ENCODE measurements at places on chromosomes 5 and 9. TPM values are rescaled to one million over a fixed set of nuclear protein-coding genes. Genes with fewer than 3 reads are reported as not detected.

DNA sequence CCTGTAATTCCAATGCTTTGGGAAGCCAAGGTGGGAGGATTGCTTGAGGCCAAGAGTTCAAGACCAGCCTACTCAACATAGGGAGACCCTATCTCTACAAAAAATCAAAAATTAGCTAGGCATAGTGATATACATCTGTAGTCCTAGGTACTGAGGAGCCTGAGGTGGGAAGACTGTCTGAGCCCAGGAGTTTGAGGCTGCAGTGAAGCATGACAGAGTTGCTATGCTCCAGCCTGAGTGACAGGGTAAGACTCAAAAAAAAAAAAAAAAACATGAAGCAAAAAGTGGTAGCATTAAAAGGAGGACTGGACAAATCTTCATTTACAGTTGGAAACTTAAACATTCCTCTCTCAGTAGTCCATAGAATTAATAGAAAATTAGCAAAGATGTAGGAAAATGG, 9.8 kb downstream of the CCNG1 start:
- DNase-seq, result no peak
- H3K4me1 ChIP-seq, result no peaks in the 10 kb centered on the region
- peaks cover 45% of the 10 kb centered on the region for H3K36me3 ChIP-seq

GRCh38 chr9:89177944-89178829, at the start of gene SHC3:
Gene SHC3 (minus strand): TSS chr9:89178818. CDS start chr9:89178460, 358 bp downstream.
- peak within 1 kb of the TSS; percentile 68 for H3K4me3 ChIP-seq
- no peaks in the 10 kb centered on the region for H3K36me3 ChIP-seq
- DNase-seq, result no peak
- H3K27me3 ChIP-seq, result peaks cover 11% of the 10 kb centered on the region
- peak within 1 kb of the TSS; percentile 59 for H3K27ac ChIP-seq
- H3K4me1 ChIP-seq, result peaks cover 31% of the 10 kb centered on the region

DNA sequence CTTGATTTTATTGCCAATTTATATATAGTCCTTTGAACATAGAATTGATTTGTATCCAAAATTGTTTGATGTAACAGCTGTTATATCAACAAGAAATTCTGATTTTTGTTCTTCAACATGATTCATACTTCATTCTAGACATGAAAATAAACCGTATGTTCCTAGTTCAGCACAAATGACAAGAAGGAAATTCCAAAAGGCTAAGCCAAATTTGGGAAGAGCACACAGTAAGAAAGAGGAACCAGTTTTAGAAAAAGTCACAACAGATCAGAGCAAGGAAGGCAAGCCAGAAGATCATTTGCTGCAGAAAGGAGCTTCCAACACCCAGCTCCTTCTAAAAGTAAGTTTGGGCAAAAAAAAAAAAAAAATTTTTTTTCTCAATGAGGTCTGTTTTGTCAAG, 65.0 kb upstream of the MCCC2 start:
- DNase-seq, result no peak
- H3K4me1 ChIP-seq, result no peaks in the 10 kb centered on the region
- peaks cover 34% of the 10 kb centered on the region for H3K36me3 ChIP-seq
- H3K27ac ChIP-seq, result no peak overlapping the region
- no peaks in the 10 kb centered on the region for H3K27me3 ChIP-seq
- no peak overlapping the region for H3K4me3 ChIP-seq

DNA sequence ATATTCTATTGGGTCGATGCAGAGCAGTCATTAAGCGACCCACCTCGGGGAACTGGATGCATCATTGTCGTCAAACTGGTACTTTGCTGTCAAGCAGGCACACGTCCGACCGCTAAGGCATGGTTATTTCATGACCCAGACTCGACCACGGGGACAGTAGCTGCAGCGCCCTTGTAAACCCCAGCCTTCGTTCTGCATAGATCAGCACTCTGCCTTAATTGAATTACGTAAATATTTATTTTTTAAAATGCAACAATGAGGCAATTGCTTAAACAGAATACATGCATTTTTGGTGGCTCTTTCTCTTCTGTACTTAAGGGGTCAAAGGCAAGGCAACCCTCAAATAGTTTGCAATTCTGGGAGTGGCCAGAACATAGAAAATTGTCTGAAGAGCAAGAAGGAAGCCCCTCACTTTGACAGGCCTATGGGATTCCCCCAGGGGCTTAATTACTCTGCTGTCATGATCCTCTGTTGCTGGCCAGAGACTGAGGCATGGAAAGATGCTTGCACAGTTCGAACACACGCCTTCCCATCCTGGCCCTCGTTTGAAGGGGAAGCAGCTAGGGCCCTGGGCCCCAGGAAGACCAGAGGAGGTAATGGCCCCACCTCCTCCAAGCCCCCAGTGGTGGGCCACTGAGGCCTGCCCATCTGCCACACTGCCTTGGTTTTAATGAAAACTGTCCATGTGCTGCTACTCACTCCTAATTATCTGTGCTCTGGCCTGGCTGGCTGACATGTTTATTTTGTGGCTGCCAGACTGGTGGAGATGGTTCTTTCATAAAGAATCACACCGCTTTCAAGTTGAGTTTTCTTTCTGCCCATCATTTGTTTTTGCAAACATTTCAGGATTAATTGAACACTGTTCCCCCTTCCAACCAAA, 169.7 kb upstream of the MAST4 start:
- DNase-seq, result no peak
- no peaks in the 10 kb centered on the region for H3K4me1 ChIP-seq
- no peaks in the 10 kb centered on the region for H3K27me3 ChIP-seq
- no peak overlapping the region for H3K4me3 ChIP-seq
- no peak overlapping the region for H3K27ac ChIP-seq

GRCh38 chr9:124239249-124240073, 18.3 kb upstream of the NEK6 start:
- H3K4me1 ChIP-seq, result peaks cover 7% of the 10 kb centered on the region
- DNase-seq, result no peak
- H3K27ac ChIP-seq, result no peak overlapping the region
- no peaks in the 10 kb centered on the region for H3K36me3 ChIP-seq
- no peak overlapping the region for H3K4me3 ChIP-seq

- no peaks in the 10 kb centered on the region for H3K36me3 ChIP-seq
- H3K4me1 ChIP-seq, result no peaks in the 10 kb centered on the region
These were observed 45.9 kb upstream of the VPS13A start for GRCh38 chr9:77131399-77131798.

GRCh38 chr5:178404987-178405386, 172.4 kb upstream of the PHYKPL start:
- no peaks in the 10 kb centered on the region for H3K4me1 ChIP-seq
- H3K4me3 ChIP-seq, result no peak overlapping the region
- H3K27ac ChIP-seq, result no peak overlapping the region
- DNase-seq, result no peak
- H3K36me3 ChIP-seq, result no peaks in the 10 kb centered on the region

- no peaks in the 10 kb centered on the region for H3K27me3 ChIP-seq
- no peak for DNase-seq
- no peak overlapping the region for H3K27ac ChIP-seq
- H3K4me3 ChIP-seq, result no peak overlapping the region
These were observed 21.5 kb downstream of the GABBR2 start for GRCh38 chr9:98686961-98687855.

DNA sequence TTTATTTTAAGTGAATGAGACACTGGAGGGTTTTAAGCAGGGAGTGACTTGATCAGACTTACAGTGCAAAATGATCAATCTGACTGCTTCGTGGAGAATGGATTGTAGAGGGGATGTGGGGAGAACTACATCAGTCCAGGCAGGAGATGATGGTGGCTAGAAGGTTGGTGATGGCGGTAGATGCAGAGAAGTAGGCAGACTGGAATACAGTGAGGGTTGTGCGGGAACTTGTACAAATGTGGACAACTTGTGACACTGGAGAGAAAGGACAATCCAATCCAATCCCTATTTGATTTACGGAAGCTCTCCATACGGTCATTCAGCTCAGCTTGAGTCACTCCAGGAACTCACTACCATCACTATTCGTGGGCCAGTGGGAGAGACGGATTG, 593 bp downstream of the TIGD6 start:
- H3K36me3 ChIP-seq, result peaks cover 3% of the 10 kb centered on the region
- peak overlapping the region; percentile 85 for H3K4me3 ChIP-seq
- H3K27ac ChIP-seq, result peak overlapping the region; percentile 85
- peaks cover 8% of the 10 kb centered on the region for H3K4me1 ChIP-seq
- DNase-seq, result no peak

GRCh38 chr9:24620741-24621140, 75.0 kb upstream of the IZUMO3 start:
- no peak overlapping the region for H3K4me3 ChIP-seq
- H3K36me3 ChIP-seq, result no peaks in the 10 kb centered on the region
- H3K4me1 ChIP-seq, result no peaks in the 10 kb centered on the region
- no peaks in the 10 kb centered on the region for H3K27me3 ChIP-seq
- DNase-seq, result no peak

- H3K4me3 ChIP-seq, result no peak overlapping the region
- H3K27me3 ChIP-seq, result no peaks in the 10 kb centered on the region
- DNase-seq, result no peak
These were observed 47.4 kb downstream of the GOLPH3 start for GRCh38 chr5:32126691-32127090.

DNA sequence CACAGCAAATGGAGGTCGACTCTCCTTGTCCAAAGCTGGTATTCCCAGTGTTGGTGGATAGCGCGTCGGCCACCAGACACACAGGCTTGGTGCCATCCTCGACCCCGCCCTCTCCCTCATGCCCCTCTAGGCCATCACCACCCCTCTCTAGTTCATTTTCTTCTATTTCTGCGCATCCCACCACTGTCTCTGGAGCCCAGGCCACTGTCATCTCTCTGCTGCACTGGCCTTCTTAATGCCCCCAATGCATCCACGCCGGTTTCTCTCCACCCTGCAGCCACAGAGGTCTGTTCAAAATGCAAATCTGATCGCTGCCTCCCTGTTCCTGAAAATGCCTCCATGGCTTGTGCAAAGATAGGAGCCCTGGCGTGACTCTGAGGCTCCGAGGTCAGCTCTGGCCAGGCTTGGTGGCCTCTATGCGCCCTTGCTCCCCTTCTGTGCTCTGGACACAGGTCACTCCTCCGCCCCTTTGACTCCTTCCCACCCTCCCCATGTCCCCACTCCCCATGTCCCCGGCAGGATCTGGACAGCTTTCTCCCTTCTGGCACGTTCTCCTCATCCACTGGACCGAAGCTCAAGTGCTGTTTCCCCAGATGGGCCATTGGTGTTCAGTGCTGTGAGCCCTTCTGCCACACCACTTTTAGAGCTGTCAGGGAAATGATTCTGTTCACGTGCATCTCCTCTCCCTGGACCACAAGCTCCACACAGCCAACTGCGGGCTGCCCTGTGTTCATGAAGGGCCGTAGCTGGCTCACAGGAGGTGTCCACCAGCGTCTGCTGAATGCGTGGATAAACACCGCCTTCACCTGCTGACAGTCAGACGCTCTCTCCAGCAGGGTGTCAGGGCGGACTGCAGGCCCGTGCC, 59.5 kb upstream of the RNF130 start:
- no peak for DNase-seq
- H3K36me3 ChIP-seq, result no peaks in the 10 kb centered on the region
- H3K4me3 ChIP-seq, result no peak overlapping the region
- no peaks in the 10 kb centered on the region for H3K27me3 ChIP-seq

- H3K27ac ChIP-seq, result no peak overlapping the region
- peaks cover 3% of the 10 kb centered on the region for H3K4me1 ChIP-seq
- no peak overlapping the region for H3K4me3 ChIP-seq
- no peaks in the 10 kb centered on the region for H3K27me3 ChIP-seq
- DNase-seq, result no peak
These were observed 232.6 kb upstream of the ANKRD55 start for GRCh38 chr5:56465769-56466135.

GRCh38 chr5:55324815-55325418, 17.1 kb downstream of the MTREX start:
- H3K36me3 ChIP-seq, result peaks cover 3% of the 10 kb centered on the region
- H3K4me3 ChIP-seq, result no peak overlapping the region
- H3K27me3 ChIP-seq, result no peaks in the 10 kb centered on the region
- DNase-seq, result no peak
- H3K4me1 ChIP-seq, result peaks cover 20% of the 10 kb centered on the region

- DNase-seq, result no peak
- no peaks in the 10 kb centered on the region for H3K27me3 ChIP-seq
- H3K27ac ChIP-seq, result no peak overlapping the region
- no peaks in the 10 kb centered on the region for H3K4me1 ChIP-seq
- no peaks in the 10 kb centered on the region for H3K36me3 ChIP-seq
- no peak overlapping the region for H3K4me3 ChIP-seq
These were observed 235.0 kb downstream of the NNT start for GRCh38 chr5:43837996-43838395.

DNA sequence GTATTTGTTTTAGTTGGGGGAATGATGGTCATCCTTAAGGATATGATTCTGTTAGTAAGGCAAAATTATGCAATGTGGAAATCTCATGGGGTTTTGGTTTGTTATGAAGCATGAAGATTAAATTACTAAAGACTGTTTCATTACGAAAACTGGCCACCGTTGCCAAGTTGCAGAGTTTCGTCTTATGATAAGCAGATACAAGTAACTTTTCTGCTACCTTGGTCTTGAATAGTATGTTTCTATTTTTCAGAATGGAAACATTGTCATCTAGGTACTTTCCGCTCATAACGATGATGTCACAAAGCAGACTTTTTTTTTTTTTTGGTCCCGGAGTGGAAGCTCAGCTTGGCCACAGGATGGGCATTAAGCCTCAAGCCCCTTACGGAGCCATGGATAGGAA, 4.2 kb downstream of the CCNI2 start:
- DNase-seq, result no peak
- no peak overlapping the region for H3K4me3 ChIP-seq
- no peaks in the 10 kb centered on the region for H3K36me3 ChIP-seq
- H3K27ac ChIP-seq, result no peak overlapping the region
- no peaks in the 10 kb centered on the region for H3K27me3 ChIP-seq

DNA sequence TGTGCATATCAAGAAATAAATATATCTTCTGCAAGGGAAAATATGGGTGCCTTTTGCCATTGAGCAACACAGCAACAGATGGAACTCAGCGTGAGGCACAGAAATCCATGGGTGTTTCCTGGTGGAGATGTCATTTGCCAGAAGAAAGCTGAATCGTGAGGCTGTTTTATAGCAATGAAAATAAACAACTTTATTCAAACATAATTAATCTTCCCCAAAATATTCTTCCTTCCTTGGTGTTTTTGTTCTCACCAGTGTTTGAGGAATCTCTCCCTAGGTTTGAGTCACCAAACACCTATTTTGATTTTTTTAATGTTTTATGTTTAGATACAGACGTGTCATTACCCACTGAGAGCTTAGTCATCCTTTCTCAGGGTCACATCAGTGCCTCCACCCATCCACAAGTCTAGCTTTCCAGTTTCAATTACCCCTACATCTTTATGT, 65.8 kb upstream of the PAPPA start:
- peaks cover 11% of the 10 kb centered on the region for H3K4me1 ChIP-seq
- no peak overlapping the region for H3K27ac ChIP-seq
- no peaks in the 10 kb centered on the region for H3K27me3 ChIP-seq
- H3K36me3 ChIP-seq, result no peaks in the 10 kb centered on the region
- DNase-seq, result no peak

DNA sequence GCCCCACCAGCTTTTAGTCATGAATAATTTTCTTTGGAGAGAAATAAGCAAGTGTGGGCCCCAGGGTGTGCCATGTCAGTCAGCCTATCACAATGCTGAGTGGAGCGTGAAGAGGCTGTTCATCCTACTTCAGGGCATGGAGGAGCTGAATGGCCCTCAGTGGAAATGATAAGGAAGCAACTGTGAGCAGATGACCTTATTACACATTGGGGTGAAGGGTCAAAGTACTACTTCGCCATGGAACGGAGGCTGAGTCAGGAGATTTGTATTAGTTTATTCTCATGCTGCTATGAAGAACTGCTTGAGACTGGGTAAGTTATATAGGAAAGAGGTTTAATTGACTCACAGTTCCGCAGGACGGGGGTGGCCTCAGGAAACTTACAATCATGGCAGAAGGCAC, 231.0 kb upstream of the ADAMTS16 start:
- H3K27me3 ChIP-seq, result no peaks in the 10 kb centered on the region
- H3K4me3 ChIP-seq, result no peak overlapping the region
- H3K36me3 ChIP-seq, result no peaks in the 10 kb centered on the region
- no peaks in the 10 kb centered on the region for H3K4me1 ChIP-seq
- H3K27ac ChIP-seq, result no peak overlapping the region

IFNA13 gene
- total RNA-seq, result not detected

SYK gene
- total RNA-seq, result 18.1 TPM

PCDHA1 gene
- not detected for total RNA-seq

P4HA2 gene
- total RNA-seq, result 47.7 TPM

FAM78A gene
- 5.0 TPM for total RNA-seq
